ENCODE measurements at places on chromosomes 2 and 18.

DNA sequence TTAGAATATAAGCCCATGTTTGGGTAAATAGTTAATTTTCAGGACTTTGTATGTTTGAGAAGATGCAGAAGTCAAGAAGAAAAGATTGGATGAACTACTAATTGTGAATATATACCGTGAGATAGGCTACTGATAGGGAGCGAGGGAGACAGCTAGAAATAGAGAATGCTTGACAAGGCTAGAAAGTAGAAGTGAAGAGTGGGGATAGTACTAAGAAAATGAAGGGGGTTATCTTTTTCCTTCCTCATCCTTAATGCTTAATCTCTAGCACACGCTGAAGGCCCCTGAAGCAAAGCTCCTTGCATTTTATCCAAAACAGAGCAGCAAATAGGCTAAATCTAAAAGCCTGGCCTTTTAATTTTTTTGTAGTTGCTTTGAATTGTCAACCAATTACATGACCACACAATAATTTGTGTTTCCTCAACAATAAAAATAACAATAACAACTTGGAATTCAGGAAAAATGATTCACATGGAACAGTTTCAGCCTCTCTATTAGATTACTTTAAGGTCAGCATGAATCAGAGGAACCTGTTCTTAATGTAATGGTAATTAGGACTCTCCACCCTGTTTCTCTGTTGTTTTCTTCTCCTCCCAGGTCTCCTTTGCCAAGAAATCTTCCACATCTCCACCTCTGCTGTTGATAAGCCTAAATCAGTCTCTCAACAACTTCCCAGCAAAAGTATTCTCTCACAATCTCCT lies 1071.3 kb upstream of the ZEB2 start:
- DNase-seq: no peak

GRCh38 chr18:72985686-72986085 lies 117.9 kb upstream of the NETO1 start:
- no peak for DNase-seq

DNA sequence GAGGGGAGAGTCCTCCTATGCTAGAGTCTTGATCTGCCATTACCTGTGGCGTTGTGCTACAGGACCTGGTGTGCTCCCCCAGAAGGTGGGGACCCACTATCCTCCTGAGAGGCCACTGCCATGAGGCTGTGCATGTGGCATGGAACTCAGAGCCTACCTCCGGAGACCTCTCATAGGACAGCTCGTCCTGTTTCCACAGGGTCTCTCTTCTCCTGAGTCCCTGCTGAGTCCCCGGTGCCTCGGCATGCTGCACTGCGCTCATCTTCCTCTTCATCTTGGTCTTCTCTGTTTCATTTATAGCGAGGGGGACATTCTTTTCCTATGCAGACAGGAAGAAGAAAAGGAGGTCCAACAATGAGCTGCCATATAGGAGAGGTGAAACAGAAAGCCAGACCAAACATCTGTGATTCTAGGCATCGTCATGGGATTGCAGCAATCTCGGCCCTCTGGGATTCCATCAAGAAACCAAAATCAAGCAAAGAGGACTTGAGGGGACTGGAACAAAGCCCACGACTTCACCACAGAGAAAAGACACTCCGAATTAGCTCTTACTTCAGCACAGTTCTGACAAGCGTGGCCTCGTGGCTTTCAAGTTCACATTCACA lies 83.7 kb downstream of the KCNF1 start:
- DNase-seq: no peak

DNA sequence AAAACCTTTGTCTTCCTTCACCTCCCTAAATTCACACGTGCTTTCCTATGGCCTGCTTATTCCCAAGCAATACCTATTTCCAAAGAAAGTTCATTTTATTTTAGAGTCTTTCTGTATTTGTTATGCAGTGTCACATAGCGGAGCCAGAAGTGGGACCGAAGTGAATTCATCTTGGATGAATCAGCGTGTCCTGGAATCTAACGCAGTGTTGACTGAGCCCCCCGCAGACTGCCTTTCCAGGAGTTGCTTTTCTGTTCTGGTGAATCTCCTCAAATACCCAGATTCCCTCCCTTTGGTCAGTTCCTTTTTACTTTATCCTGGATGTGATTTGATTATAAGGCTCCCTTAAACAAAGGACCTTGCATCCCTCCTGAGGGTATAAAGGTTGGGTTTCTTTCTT lies 10.8 kb downstream of the ALPP start:
- DNase-seq: no peak

GRCh38 chr2:241568726-241569125 lies 10.2 kb downstream of the BOK start:
- DNase-seq: no peak

DNA sequence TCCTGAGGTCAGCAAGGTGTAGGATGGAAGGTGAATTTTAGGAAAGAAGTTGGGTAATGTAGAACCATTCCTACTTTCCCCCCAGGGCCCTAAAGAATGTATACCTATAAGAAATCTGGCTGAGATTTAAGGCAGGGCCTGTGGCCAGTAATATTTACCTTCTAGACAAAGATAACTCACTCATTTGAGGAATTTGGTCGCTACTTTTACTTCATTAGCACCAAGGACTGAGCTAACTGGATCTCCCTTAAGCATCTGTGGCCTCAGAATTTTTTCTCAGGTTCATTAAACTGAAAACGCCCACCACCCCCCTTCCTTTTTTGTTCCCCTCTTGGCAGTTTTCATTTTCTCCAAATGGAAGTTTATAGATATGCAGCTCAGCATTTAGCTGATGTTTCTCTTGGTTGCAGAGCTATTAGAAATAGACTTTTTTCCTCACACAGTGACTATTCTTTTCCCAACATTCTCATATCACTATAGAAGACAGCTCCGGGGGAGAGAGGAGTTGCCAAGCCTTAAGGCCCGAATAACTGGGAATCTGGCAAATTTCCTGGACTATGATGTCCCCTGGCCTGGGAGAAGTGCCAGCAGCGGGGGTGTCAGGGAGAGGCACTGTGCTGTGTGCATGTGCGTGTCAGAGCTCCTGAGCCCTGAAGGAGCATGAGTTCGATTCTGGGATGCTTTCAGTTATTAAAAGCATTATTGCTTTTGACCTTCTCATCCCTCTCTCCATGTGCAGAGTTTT lies 310.9 kb downstream of the PRKCE start:
- no peak for DNase-seq

- peak; percentile 33 for DNase-seq
These were observed 118.1 kb upstream of the EPAS1 start for GRCh38 chr2:46179037-46179621.

- no peak for DNase-seq
These were observed 21.9 kb downstream of the TRABD2A start for GRCh38 chr2:84858937-84859336.

DNA sequence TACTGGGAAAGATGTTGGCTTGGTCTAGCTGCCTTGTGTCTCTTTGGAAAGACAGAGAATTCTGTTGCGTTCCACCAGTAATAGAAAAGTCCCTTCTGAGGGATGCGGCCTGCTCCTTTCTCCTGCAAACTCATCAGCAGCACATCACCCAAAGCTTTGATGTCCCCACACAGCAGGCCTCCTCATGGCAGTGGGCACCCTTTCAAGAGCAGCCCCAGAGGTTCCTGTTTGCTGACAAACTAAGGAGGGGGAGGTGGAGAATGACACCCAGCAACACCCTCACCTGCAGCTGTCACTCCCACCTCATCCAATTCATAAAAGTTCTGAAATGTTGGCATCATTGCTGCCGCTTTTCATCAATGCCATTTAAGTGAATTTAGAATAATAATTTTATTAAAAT lies 556.6 kb downstream of the BCL11A start:
- DNase-seq: no peak
